ENCODE measurements at places on chromosomes 12 and 14.

DNA sequence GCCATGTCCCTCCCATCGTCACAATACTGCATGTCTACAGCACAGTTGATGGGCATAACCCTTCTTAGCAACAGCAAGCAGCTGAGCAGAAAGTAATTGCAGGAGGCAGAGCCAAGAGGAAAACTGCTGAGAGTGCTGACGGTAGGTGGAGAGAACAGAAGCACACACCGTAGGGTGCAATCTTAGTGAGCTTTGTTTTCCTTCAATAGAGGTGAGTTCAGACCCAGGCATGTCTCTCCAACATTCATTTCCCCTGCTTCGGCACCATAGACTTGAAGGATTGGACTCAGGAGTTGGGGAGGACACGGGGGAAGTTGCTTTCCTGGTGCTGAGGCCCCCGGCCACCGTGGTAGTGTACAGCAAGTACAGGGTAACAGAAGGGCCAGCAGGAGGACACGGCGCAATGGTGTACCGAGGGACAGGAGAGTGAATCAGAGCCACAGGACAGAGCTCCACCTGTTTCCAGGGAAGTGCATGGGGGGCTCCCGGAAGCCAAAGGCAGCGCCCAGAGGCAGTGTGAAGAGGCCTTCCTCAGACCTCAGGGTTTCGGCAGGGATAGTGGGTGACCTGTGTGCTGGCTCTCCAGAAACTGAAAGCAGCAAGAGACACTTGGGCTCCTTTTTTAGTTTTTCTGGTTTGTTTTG is 36.3 kb upstream of the SINHCAF start:
- DNase-seq: no peak

GRCh38 chr12:58583529-58583928 is 336.8 kb downstream of the LRIG3 start:
- DNase-seq: no peak

DNA sequence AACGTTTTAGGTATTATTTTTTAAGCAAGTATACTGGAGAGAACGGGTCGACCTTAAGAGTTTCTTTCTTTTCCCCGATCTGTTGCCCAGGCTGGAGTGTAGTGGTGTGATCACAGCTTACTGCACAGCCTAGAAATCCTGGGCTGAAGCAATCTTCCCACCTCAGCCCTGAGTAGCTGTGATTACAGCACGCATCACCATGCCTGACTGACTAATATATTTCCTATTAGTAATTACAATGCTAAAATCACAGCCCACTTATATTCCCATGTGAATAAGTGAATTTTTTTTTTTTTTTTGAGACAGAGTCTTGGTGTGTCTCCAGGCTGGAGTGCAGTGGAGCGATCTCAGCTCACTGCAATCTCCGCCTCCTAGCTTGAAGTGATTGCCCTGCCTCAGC is 50.4 kb downstream of the DICER1 start:
- DNase-seq: no peak

DNA sequence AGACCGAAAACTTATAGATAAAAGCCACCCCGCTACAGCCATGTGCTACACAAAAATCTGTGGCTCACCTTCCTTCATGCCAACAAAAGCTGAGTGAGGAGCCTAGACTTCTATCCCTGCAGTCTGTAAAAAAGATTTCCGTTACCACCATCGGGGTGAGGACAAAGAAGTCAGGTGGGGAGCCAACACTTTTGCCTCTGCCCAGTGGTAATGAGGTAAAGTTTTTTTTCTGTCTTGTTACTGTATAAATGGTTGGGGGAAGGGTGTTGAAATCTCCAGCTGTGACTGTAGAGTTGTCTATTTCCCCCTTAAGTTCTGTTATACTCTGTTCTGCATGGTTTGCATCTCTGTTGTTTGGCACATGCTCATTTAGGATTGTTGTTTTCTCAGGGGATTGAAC is 707.8 kb downstream of the FLRT2 start:
- DNase-seq: no peak

DNA sequence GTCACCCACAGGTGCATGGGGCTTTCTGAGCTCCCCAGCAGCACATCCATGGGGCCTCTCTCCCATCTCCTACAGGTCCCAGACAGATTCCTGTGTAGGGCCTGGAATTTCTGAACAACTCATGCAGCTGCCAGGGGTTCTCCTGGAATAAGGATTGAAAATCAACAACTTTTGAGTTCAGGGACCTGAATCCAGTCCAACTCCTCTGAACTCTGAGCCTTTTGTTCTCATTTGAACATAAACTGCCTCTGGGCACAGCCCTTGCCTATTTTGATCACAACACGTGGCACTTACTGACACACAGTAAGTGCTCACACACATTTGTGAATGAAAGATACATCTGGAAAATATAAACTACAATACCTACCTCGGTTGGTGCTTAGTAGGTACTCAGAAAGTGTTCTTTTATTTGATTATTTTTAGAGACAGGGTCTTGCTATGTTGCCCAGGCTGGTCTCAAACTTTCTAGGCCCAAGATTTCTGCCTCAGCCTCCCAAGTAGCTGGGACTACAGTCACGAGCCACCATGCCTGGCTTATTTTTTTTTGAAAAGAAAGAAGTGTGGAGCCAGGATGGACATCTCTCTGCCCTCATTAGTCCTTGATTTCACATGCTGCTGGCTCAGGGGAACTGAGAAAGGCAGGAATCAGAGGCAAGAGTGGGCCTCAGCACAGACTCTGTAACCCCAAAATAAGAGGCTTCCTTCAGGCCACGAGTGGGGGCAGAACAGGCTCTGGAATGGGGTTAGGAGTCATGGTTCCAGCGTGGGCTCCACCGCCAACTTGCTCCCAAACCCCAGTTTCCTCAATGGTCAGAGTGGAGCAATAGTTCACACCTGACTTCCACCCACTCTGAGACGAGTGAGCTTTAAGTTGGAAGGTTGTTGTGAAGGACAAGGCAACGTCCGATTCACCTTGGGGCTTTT is 27.0 kb downstream of the SYNE3 start:
- DNase-seq: no peak

- peak; percentile 26 for DNase-seq
Observed at GRCh38 chr12:103924761-103925641, 5.2 kb upstream of the HSP90B1 start.

DNA sequence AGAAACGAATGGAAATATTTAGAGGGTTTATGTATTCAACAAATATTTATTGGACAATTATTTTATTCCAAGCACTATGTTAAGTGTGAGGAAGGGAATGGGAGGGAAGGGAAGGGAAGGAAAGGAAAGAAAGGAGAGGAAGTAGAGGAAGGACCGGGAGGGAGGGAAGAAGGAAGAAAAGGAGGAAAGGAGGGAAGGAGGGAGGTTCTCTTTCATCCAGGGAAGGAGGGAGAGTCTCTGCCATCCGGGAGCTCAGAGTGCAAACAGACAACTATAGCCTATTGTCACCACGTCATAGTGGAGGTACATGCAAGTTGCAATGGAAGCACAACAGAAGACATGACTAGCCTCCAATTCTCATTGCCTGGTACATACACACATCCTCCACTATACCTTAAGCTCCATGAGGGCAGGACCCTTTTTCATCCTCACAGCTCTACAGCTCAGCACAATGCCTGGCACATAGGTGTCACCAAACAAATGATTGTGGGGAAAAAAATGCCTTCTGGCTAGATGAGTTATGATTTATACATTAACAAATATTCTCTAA is 48.1 kb downstream of the DAD1 start:
- no peak for DNase-seq

DNA sequence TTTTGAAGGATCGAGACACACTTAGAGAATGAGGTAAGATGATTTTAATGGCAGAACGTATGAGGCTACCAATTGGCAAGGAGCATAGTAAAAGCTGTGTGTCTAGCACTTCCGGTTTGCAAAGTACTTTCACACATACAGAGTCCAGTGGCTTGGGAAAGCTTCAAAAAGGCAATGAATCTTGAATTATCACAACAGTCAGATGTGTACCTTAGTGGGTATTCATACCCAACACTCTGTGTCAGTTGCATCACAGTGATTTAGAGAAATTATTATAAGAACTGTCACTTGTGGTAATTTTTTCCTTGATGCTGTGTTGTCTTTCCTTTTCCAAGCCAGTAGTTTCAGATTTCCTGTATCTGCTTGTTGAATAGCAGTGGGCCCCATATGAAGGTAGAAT is 424.1 kb downstream of the PCNX1 start:
- no peak for DNase-seq

- no peak for DNase-seq
Observed at GRCh38 chr12:63853978-63854377, 9.5 kb downstream of the SRGAP1 start.

- DNase-seq: no peak
Observed at GRCh38 chr12:48352157-48352760, 1.5 kb upstream of the ZNF641 start.

DNA sequence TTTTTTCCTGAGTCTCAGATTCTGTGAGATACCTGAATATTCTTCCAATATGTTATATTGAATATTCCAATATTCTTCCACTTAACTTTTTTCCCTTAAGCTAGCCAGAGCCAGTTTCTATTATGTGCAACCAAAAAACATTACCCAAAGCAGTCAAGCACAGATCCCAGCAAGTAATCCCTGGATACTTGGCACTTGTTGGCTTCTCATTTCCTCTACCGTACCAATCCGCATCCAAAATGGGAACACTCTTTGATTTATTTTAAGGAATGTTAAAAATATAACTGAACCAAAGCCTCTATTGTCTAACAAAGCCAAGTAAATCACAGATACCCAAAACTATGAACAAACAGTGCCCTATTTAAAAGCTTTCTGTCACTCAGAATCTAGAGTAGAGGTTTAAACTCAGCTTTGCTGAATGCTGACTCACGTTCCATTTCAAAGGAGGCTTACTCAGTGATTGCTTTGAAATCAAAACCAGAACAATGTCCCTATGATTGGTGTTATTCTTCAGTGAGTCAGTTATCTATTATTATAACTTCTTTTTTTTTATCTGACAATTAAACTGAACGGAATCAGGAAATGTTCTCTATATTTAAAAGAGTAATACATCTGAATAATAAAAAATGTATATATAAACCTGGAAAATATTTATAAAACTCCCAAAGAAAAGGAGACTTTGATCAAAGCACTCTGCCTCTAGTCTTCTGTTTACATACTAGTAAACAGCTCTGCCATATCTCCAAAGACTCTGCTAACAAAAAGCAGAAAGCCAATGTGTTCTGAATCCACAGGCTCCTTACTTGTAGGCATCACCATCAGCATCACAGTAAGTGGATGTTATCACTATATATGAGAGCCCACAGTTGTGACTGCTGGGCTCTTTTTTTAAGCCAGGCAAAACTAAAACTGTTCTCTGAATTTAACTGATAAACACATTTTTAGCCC is 360.8 kb downstream of the CCDC91 start:
- DNase-seq: no peak

- DNase-seq: no peak
Observed at GRCh38 chr14:37787879-37788494, 192.6 kb downstream of the TTC6 start.

GRCh38 chr14:28902930-28903329 is 136.3 kb downstream of the FOXG1 start:
- DNase-seq: no peak

DNA sequence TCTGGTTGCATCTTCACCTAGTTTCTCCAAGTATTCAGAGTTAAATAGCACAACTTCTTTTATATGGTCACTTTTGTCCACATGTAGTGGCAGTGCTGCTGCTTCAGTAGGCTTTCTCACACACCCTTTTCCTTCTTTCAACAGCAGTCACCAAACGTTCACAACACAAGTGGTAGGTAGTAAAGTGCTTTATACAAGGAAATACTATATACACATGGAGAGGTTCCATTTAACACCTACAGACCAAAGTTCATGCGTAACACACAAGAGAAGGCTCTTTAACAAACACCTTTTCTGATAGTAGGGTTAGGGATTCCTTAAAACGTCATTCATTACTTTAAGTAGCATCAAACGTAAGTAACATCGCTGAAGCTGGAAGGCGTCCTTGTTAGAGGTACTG is 107.1 kb upstream of the USP44 start:
- no peak for DNase-seq

DNA sequence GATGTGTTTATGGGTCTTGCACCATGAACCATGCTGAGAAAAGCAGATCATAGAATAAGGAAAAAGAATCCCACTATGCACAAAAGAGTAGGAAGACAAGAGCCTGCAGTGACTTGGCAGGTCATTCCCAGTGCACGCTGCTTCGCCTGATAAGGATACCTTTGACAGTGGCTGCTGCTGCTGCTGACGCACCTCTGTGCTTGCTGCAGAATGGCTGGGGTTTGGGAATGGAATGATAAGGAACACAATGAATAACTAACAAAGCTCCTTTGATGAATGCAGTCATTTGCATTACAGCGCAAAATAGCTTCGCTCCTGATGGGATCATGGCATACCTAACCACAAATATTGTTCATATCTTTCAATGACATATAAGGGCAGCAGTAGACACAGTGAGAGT is 278.7 kb downstream of the PDZRN4 start:
- no peak for DNase-seq

- no peak for DNase-seq
Observed at GRCh38 chr14:52913271-52913670, 37.6 kb downstream of the FERMT2 start.

- DNase-seq: no peak
Observed at GRCh38 chr12:104782296-104782695, 175.8 kb downstream of the SLC41A2 start.

- DNase-seq: no peak
Observed at GRCh38 chr12:114287821-114288525, 118.0 kb downstream of the TBX5 start.

DNA sequence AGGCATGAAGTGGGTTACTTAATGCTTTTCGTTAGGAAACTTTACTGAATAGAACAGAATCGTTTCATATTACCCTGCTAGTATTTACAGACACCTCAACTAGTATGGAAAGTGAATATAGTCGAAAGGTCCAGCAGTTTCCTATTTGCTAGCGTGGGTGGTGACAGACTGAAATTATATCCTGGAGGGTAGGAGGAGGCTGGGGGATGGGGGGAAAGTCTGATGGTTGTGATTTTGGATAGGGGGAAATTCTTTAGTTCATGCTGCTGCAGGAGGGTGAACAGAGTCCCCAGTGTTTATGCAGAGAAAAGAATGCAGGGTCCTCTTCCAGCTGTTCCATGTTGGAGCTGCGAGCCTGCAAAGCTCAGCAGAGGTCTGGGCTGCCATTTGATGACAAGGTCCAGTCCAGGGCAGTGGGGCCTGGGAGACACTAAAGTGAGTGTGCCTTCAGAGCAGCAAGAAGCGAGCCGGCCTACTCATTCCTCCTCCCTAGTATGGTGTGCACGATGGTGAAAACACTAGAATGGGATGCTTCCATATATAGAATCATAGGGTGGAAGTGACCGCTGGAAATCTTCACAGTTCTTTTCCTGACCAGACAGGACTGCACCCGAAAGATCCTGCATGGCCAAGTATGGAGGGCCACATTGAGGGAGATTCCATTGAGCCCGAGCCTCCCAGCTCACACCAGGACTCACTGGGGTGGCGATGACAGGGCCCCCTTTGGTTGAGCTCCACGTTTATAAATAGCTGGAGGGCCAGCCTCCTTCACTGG is 2.1 kb downstream of the SAMD4A start:
- no peak for DNase-seq

- no peak for DNase-seq
Observed at GRCh38 chr14:38187528-38187927, 20.2 kb upstream of the SSTR1 start.

GRCh38 chr14:61524211-61524806 is 171.0 kb upstream of the HIF1A start:
- DNase-seq: no peak

GRCh38 chr14:79986251-79986650 is 225.1 kb downstream of the DIO2 start:
- DNase-seq: no peak
